ENCODE measurements at places on chromosomes 6 and 20. TPM values are rescaled to one million over a fixed set of nuclear protein-coding genes. Genes with fewer than 3 reads are reported as not detected.

The PTCHD4 gene
- not detected for total RNA-seq

The CST1 gene
- not detected for total RNA-seq

The NOX3 gene
- total RNA-seq = not detected

The HDGFL1 gene
- total RNA-seq = not detected

The RUNX2 gene
- 12.7 TPM for total RNA-seq

The TMEM244 gene
- not detected for total RNA-seq

The LATS1 gene
- total RNA-seq = 43.5 TPM

The DUSP15 gene
- not detected for total RNA-seq

The COL19A1 gene
- not detected for total RNA-seq

The COL20A1 gene
- total RNA-seq = not detected

The OOEP gene
- 1.0 TPM for total RNA-seq

The SLC16A10 gene
- 1.0 TPM for total RNA-seq

The MMP24 gene
- 0.12 TPM for total RNA-seq

The FAM110A gene
- total RNA-seq = 28.3 TPM

The GHRH gene
- total RNA-seq = not detected

The APCDD1L gene
- total RNA-seq = not detected

The MOXD1 gene
- 0.39 TPM for total RNA-seq

The SRSF6 gene
- 167 TPM for total RNA-seq
